ENCODE measurements at places on chromosomes 7 and 10.

DNA sequence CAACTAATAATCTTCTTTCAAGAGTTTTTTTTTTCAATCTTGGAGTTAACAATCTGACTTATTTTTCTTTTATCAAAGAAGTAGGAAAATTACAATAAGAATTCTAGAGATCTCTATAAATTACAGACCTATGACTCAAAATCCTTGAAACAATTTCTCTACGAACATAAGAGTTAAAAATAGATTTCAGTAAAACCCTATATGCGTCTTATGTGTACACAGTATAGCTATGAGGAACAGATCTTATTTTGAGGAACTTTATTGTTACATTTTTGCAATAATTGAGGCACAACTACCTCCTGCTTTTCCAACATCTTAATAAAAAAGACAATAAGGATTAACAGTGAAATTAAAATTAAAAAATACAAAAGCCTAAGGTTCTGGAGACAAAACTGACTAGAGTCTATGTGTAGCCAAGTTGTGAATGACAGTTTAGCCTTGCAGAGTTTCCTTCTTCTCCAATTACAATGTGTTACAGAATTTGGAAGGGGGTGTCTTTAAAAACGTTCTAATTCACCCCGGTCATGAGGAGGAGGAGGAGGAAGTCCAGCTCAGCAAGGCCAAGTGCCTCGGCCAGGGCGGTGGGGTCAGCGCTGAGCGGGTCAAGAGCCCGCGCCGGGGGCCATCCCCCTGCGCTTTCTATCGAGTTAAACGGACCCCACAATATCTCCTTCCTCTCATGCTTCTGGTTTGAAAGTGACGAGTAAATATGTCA lies 40.5 kb downstream of the AMZ1 start:
- peak; percentile 59 for DNase-seq

DNA sequence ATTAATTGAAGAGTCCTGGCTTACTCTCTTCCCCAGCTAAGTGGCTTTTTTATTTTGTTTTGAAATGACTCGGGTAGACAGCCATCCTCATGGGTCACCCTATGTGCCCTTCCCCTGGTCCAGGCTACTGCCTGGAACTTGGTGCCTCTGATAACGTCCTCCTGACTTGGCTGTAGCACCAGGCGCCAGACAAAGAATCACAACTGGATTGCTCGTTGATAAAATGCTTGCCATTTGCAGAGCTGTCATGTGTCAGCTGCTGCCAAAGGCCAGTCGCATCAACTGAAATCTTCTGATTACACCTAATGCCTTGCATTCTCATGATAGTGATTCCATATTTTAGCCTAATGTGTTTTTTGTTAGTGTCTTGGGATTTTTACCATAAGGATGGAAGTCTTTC lies 27.4 kb upstream of the ABLIM1 start:
- peak; percentile 83 for DNase-seq

DNA sequence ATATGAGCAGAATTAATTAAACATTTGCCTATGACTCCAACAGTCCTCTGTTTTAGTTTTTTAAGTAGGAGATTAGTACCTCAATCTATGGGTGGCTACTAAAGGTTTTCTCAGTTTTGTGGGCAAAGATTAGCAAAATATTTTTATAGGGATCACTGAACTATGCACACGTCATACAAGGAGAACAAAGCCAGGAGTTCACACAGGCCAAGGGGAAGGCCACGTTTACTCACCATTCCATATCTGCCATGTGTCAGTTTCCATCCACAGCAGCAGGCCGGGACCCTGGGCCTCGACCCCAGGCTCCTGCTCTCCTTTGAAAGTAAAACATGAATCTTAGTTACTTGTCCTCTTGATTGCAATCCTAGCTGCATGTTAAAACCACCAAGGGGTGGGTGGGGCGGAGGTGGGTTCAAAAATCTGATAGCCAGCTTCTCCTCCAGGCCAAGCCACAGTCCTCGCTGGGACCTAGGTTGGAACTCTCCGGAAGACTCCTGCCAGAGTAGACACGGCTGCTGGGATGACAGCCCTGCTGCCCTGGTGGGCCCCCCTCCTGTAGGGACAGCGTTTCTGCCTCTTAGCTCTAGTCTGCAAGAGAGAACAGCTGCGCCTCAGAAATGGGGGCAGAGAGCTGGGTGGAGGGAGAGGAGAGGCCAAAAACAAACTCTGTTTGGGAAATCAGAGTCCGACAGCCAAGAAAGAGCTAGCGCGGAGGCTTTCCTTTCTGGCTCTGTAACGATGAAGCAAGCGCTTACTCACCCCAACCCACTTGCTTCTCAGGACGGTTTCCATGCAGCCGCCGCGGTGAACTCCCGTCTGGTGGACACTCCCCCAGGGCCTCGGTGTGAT lies 35.6 kb downstream of the PITRM1 start:
- no peak for DNase-seq

DNA sequence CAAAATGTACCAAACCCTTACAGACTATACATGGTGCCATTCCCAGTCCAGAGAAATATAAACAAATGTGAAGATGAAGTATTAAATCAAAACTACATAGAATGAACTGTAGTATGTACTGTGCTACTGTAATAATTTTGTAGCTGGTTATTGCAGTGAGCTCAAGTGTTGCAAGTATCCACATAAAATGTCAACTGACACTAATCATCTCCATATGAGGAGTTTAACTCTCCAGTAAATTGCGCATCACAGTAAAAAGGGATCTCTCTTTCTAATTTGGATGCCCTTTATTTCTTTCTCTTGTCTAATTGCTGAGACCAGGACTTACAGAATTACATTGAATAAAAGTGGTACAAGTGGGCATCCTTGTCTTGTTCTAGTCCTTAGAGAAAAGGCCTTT lies 165.5 kb downstream of the CPED1 start:
- no peak for DNase-seq

- no peak for DNase-seq
Measured at GRCh38 chr10:46273506-46274477, 13.0 kb upstream of the ANTXRL start.

DNA sequence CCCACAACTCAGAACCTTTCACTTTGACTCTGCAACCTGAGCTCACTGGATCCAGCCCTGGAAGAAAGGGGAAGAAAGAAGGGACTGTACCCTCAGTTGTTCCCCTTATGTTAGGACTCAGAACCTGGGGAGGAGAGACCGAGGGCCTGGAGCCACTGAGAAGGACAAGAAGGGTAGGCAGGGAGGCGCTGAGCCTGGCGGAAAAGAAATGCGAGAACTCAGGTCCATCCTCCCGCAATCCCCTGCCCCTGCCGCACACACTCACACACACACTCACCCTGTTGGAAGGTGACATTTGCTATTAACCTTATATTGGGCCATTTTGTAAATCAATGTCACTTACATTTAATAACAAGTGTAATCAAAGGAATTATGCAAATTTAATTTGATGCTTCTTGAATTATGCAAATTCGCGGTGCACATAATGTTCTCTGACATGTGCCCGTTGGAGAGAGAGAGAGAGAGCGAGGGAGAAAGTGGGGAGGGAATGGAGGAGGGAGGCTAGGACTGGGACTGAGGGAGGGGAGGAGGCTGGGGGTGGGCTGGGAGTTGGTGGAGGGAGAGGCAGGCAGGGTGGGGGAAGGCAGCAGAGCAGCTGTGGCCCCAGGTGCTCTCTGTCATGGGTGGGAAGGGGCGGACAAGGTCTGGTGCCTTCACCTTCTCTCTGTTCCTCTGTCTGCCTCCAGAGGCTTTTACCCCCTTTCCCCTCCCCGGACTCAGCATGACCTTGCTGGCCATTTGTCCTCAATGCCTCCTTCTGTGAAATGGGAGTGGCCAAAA lies 99.6 kb upstream of the PAX2 start:
- no peak for DNase-seq

GRCh38 chr10:64071218-64071617 lies 550.0 kb downstream of the REEP3 start:
- no peak for DNase-seq

GRCh38 chr10:101993221-101993620 lies 62.8 kb downstream of the ARMH3 start:
- DNase-seq, result no peak

GRCh38 chr7:127287133-127287532 lies 34.4 kb upstream of the GRM8 start:
- DNase-seq, result no peak

- no peak for DNase-seq
Measured at GRCh38 chr7:121517591-121517990, 121.5 kb upstream of the FAM3C start.

GRCh38 chr7:79217468-79217867 lies 236.0 kb downstream of the MAGI2 start:
- DNase-seq, result no peak

DNA sequence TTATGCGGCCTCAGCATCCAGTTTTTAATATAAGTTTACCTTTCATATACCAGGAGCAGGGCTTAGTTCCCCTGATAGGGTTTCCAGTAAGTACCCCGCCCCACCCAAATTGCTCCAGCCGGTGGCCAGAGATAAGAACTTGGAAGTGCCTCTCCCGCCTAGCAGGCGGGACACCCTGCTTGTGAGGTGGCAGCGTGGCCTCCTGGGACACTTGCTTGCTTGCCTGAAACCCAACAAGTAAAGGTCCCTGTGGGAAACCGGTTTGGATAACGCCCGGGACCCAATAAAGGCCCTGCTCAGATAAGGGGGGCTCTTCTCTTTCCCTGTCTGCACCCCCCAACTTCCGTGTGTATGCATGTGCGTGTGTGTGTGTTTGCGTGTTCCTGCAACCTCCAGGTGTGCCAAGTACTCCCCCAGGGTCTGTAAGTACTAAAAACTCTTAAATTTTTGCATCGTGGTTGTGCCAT lies 154.3 kb downstream of the ARHGAP21 start:
- DNase-seq, result no peak

GRCh38 chr10:103917302-103918052 lies 507 bp downstream of the STN1 start:
- DNase-seq, result peak; percentile 77

DNA sequence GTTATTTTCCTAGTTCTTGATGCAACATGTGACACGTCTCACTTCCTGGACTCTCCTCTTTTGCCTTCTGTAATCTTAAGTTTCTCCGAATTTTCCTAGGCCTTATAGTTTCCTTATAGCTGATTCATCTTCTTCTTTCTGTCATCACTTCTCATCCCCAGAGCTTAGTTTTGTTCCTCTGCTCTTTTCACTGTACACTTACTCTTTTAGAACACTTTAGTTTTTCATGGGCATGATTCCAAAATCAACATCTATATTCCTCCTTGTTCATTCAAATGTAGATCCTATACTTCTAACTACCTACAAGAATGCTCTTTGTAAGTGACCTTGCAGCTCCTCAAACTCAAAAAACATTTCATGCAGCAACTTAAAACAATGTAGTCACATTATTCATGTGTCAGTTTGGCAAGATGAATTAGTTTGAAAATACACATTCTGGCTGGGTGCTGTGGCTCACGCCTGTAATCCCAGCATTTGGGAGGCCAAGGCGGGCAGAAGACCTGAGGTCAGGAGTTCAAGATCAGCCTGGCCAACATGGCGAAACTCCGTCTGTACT lies 13.1 kb upstream of the SLC26A3 start:
- no peak for DNase-seq

GRCh38 chr10:103835096-103836050 lies 20.0 kb downstream of the SH3PXD2A start:
- peak; percentile 83 for DNase-seq

DNA sequence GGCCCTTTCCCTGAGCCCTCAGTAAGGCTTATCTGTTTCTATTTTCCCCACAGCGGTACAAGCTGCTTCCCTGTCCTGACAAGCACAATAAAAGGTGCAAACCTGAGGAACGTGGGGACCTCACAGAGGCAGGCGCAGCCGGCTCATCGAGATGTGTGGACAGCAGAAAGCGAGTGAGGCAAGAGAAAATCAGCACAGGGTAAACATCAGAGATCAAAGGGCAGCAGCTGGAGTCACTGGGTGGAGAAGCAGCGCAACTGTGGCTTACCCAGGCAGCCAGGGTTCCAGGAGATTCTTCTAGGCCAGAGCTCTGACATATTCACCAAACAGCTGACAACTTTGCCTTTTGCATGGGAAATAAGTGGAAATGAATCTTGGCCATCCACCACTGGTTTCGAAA lies 212.6 kb downstream of the WDR11 start:
- DNase-seq, result no peak

- DNase-seq, result no peak
Measured at GRCh38 chr7:104296900-104297299, 31.5 kb upstream of the LHFPL3 start.

DNA sequence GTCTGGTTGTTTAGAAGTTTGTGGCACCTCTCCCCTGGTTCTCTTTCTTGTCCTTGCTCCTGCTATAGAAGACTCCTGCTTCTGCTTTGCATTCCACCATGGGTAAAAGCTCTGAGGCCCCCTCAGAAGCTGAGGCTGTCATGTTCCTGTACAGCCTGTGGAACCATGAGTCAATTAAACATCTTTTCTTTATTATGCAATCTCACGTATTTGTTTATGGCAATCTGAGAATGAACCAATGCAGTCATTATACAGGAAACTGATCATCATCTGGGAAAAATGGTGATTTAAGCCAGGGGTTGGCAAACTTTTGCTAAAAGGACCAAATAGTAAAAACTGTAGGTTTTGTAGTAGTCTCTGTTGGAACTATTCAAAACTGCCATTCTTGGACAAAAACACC lies 175.4 kb downstream of the CSTF2T start:
- DNase-seq, result no peak

- no peak for DNase-seq
Measured at GRCh38 chr10:97858001-97858439, 8.4 kb downstream of the GOLGA7B start.

GRCh38 chr10:23079700-23080099 lies 15.7 kb upstream of the MSRB2 start:
- DNase-seq, result no peak

DNA sequence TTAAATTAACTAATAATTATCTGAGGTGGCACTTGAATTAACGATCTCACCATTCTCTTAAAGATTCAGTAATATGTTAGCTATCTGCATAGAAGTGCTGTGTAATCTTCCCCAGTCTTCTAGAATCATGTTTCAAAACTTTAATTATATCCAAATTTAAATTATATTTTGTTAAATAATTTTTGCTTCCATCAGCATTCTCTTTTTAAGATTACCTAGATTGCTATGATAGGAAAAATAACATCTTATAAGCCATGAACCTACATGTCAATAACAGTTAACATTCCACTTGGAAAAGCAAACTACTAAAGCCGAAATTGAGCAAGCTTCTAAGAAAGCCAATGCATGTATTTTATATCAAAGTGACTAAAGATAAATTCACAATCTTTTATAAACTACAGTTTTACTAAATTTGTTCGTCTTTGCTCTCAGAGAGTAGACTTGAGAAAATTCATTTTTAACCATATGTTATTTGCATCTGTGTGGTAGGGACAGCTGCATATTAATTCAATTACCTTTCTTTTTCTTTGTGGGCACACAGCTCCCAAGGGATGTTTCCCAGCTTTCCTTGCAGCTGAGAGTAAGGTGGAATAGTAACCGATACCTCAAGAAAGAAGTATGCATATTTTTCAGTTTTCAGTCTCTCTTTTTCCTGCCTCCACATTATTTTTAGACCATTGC lies 105.4 kb upstream of the ABCB5 start:
- DNase-seq, result no peak

Measured in cardiac septum (tissue), 1 donor.